ENCODE measurements at places on chromosomes 7 and 10.

DNA sequence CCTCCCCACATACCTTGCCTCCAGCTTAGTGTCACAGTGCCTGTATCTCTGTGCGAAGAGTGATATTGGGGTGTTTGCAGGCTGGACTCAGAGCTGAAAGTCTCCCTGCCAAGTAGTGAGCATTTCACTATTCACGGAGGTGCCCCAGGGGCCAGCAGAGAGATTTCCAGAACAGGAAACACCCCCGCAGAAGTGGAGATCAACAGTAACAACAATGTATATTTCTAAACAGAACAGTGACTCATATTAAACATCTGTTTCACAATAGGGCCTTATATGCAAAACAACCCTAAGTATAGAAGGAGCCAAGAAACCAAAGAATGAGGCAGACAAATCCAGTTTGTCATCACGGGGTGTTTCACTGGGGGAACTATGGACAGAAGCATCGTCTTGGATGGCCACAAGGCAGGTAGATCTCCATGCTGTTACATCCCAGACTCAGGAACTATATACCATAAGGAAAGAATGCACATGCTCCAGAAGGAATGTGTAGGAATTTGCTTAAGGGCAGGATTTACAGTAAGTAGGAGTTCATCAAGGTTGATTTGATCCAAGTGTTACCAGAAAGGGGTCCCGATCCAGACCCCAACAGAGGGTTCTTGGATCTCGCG, 29.3 kb upstream of the CCL24 start:
- DNase-seq, result no peak

DNA sequence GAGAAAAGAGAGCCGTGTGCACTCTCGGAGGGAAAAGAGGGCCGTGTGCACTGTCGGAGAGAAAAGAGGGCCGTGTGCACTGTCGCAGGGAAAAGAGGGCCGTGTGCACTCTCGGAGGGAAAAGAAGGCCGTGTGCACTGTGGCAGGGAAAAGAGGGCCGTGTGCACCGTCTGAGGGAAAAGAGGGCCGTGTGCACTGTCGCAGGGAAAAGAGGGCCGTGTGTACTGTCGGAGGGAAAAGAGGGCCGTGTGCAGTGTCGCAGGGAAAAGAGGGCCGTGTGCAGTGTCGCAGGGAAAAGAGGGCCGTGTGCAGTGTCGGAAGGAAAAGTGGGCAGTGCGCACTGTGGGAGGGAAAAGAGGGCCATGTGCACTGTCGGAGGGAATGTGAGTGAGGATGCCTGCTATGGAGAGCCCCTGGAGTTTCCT, 188.7 kb downstream of the DNAJB6 start:
- DNase-seq, result no peak

DNA sequence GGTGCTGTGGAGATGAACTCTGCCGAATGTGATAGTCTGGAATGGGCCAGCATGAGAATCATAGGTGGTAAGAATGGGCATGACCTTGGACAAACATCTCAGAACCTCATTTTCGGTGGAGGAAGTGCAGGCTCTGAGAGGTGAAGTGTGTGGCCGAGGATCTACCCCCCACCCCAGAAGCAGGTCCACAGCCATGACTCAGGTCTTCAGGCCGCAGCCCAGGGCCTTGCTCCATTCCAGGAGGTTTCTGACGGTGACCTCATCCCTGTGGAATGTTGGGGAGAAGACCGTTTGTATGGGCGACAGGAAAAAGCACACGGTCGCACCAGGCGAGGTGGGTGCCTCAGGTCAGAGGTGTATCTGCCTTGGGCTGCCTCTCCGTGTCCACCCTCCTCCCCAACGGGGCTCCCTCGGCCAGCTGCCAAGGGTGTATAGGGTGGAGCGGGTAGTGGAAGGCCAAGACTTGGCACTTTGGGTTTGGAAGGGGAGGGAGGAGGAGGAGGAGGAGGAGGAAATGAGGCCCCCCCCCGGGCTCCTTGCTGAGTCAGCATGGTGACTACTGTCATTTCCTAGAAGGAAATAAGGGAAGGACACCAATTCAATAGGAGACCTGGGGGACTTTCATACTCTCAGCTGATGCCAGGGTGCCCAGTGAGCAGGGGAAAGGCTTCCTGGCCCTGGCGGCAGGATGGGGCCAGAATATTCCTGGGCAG, 168.0 kb upstream of the RHEB start:
- DNase-seq, result peak; percentile 72

DNA sequence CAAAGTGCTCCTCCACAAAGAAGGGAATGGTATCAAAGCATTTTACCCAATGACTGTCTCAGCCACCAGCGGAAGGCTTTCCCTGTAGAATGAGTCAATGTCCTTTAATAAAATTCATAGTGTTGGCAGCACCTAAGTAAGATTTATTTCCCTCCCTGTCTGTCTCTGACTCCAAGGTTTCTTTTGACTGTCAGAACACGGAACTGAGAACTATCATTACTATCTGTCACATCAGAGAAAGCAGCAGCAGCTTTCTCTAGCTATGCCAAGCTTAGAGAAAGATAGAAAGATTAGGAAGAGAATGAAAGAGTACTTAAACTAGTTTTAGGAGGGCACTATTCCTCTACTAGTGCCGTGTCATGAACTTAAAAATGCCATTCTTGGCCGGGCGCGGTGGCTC, 400.1 kb downstream of the SORCS1 start:
- DNase-seq, result no peak

GRCh38 chr7:75814407-75814947, 871 bp upstream of the CCL24 start:
- no peak for DNase-seq

GRCh38 chr7:116164552-116165306, 45.6 kb upstream of the TES start:
- no peak for DNase-seq

GRCh38 chr7:151059367-151060112, at the start of gene SLC4A2:
SLC4A2 (plus strand) TSS chr7:151059589; CDS start chr7:151061988, 2,399 bp downstream.
- peak; percentile 70 for DNase-seq

DNA sequence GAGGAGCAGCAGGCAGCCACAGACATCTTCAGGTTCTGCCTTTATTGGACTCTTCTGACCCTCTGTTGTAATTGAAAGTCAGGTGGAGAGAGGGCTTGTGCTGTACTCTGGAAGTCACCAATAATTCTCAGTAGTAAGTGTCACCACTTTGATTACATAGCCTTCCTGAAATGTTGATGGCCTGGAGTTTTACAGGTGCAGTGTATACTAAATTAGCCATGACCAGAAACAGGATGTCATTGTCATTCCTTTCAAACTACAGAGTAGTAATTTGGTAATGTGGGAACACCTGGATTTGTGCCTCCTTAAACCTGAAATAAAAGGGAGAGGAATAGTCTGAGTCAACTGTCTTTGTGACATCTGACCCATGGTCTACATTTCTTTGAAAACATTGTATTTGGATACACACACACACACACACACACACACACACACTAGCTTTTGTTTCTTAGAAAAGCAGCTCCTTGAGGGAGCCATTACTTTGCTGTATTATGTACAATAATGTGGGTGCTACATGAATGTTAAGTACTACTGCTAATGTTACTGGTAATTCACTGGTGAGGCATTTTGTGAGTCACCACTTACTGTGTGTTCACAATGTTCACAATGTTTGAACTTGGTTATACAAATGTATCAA, 19.6 kb downstream of the ARL4A start:
- DNase-seq, result no peak

GRCh38 chr7:49389871-49390479, 383.5 kb upstream of the VWC2 start:
- DNase-seq, result no peak

Measured in thyroid gland (tissue), 4 donors.